ENCODE measurements at places on chromosomes 6 and 20.

DNA sequence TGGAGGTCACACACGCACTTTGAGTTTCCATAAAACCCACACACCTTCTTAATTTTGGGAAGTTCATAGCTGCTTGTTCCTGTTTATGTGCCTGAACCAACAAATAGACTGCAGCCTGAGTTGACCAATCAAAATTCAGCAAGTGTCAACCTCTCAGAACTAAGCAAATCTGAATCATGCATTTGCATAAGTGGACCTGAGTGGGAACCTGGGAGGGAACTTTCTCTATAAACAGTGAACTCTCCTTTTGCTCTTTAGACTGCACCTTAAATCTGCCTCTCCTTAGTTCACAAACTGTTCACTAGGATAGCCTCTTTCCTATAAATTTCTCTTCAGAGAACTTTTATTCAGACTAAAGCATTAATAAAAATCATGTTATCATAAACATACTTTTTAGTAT, 37.9 kb downstream of the SLC17A1 start:
- DNase-seq = no peak

DNA sequence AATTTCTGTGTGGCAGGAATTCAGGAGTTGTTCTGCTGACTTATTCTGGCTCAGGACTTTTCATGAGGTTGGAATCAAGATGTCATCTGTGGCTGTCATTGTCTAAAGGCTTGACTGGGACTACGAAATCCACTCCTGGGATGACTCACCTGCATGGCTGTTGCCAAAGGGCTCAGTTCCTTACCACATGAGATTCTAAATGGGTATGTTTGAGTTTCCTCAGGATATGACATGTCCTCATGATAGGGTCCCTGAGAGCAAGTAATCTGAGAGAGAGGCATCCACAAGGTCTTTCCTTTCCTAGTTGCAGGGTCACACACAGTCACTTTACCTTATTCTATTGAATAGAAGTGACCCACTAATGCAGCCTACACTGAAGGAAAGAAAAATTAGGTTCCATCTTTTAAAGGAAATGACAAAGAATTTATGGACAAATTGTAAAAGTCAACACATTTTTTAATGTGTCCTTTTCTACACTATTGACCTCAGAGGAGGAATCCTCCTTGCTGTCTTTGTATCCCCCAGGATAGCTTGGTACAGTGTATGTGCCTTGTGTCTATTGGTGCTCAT, 1025.0 kb upstream of the GJE1 start:
- DNase-seq = no peak

DNA sequence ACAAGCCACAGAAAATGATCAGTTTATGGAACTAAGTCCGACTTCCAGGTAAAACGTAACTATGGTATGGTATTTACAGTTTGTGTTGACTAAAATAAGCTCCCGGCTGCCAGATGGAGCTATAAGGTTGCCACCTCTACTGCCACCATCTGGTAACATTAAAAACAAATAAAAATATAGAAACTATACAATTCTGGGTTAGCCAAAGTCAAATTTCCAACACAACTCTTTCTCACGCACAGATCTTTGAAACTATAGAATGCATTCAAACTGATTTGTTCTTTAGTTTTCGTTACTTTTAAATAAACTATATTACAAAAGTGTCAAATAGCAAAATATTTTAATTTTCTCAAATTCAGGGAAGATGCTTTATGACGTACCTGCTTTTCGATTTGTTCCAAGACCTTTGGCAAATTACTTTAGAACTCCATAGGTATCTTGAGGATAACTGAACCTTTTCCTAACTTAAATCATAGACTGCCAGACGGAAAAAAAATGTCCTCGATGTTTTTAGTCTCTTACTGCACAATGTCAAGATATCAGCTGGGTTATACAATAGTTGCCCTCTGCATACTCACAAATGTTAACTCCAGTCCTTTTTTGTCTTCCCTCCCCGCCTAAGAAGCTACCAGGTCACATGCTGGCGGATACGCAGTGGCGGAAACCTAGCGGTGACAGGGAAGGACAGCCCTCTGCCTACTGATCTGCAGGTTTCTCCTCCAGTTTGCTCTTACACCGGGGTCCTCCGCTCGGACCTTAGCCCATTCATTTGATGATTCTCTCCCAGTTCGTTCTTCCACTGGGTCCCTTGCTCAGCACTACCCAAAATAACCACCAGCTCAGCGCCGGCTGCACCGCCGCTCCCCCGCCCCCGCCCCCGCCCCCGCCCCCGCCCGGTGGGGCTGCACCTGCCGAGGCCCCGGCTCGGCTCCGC, 888 bp downstream of the SLC17A5 start:
- DNase-seq = peak; percentile 73

DNA sequence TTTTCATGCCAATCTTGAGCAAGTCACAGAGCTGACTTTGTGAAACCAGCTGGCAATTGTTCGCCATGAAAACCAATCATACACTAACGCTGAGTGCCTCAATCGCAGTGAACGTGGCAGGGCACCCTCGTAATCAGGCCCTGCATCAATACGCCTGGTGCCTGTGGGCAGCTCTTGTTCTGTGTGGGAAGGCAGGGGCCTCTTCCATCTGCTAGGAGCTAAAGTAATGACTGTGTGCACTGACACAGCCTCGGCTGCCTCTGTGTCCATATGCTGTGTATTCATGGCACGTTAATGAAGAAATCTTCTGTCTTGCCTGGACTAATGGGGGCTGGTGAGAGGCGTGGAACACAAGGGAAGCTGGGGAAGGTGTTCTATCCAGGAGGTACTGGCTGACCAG, 27.8 kb upstream of the SYNDIG1 start:
- no peak for DNase-seq

DNA sequence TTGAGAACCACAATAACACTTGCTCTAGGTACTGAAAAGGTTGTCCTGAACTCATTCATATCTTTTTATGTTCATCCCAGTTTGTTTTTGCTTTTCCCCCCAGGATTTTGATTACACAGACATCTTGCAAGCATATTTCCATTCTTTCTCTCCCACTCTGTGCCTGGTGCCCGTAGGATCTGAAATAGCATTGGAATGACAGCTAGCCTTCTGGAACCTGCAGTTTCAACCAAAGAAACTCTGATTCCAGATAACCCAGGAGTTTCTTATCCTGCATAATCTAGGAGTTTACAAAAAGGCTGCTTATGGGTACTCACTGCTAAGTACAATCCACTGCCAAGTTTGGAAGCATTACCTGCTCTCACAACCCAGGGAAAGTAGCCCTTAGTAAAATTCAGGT, 28.8 kb upstream of the PLCG1 start:
- no peak for DNase-seq

DNA sequence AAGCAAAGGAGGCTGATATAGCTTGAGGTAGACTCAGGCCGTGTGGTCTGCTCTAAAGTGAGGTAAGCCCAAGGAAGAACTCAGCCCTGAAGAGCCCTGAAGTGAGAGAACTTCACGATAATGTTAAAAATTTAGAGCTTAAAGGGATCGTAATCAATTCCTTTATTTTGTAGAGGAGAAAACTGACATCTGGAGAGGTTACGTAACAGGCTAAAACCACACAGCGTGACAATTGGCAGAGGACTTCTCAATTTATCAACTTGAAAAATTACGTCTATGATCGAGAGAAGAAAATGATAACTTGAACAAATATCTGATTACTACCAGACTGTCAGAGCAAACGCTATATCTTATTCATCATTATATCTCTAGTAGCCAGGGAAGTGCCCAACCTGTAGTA, 121.8 kb upstream of the FOXO3 start:
- DNase-seq = no peak
